NCI-H1436 treated with DMSO at 0.1 percent for 48 hours (cell line): ENCODE measurements at places on chromosomes 6 and 20.

- no peak for DNase-seq
These were observed 224.2 kb downstream of the ARHGAP18 start for GRCh38 chr6:129485746-129486145.

- no peak for DNase-seq
These were observed 205.8 kb downstream of the FNDC1 start for GRCh38 chr6:159375014-159375413.

DNA sequence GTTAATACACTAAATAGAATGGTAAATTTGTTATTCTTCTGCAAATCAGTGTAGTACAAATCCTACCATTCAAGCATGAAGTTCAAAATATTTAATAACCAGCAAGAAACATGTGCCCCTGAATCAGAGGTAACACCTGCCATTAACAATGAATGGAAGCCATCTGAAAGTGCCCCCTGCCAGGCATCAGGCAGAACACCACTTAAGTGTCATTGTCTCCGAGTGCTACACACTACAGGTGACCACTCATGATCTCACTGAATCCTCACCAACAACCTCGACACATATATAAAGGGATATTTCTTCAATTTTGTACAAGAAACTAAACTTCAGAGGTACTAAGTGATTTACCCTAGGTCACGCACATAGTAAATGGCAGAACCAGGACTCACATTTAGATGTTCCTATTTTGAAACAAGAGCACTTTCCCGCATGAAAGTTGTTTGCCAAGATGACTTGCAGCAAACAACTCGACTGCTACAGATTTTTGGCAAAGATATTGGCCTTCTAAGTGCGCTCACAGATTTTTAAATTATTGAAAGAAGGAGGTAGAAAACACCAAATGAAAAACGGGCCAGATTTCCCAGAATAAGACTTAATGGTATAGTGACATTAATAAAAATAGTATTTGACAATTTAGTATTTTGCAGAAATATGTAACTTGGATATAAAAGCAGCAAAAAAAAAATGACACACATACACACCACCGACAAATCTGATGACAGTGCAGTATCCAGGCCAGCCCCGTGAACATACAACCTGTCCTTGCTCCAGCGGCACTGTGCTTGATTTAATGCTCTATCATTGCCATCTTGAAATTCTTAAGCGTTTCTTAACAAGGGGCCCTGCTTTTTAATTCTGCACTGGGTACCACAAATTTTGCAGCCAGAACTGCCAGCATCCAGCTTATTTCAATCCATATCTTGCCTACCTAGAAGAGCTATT, 274.5 kb downstream of the ALDH8A1 start:
- peak; percentile 17 for DNase-seq

DNA sequence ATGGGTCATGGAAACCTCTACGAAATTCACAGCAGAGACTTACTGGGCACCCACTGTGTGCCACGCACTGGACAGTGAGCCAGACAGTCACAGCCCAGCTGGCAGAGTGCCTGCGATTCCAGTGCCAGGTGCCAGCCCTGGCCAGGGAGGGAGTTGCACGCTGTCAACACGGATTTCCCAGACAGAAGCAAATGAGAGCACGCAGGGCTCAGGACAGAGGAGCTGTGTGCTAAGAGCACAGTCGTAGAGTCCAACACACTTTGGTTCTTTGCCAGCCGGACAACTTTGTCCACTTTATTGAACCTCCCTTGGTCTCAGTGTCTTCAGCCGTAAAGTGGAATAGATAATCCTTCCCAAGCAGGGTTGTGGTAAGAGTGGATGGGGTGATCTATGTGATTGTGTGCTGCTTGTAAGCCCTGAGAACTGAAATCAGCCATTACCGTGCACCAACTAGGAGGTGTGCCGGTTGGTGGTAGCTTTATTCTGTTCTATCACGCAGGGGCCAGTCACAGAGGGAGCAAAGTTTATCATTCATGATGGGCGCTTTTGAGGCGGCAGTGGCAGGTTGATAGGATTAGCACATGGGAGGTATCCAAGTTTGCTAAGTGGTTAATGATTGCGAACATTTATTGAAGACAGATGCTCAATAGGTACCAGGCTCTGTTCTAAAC, 40.6 kb downstream of the SIRPA start:
- no peak for DNase-seq

DNA sequence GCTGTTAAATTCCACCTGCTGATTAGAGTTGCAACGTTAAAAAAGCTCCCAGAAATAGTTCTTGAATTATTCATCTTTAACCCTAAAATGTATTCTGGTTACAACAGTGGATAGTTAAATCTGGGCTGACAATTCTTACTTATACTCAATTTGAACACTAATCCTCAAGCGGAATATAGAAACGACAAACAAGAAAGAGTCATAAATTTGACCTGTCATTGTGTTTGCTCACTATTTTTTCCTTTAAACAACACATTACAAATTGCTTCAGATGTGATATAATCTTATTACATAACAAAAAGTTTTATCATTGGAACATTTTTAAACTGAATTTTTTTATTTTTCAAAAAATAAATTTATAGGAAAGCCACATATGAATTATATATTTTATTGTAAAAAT, 104.5 kb upstream of the RNF217 start:
- no peak for DNase-seq

DNA sequence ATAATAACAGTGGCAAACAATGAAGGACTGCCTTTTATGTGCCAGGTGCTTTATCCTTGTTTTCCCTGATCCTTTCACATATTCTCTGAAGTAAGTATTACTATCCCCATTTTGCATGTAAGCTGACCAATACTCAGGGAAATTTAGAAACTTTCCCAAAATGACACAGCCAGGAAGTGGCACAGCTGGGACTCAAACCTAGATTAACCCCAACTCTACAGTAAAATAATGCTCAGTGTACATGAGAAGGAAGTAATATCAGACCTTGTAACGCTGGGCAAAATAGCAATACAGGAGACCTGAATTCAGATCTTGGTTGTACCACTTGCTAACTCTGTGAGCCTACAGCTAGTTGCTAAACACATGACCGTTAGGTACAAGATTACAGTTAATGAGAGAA, 26.8 kb upstream of the NRSN1 start:
- DNase-seq: no peak

- DNase-seq: no peak
These were observed 18.6 kb upstream of the SLCO4A1 start for GRCh38 chr20:62623488-62624324.

DNA sequence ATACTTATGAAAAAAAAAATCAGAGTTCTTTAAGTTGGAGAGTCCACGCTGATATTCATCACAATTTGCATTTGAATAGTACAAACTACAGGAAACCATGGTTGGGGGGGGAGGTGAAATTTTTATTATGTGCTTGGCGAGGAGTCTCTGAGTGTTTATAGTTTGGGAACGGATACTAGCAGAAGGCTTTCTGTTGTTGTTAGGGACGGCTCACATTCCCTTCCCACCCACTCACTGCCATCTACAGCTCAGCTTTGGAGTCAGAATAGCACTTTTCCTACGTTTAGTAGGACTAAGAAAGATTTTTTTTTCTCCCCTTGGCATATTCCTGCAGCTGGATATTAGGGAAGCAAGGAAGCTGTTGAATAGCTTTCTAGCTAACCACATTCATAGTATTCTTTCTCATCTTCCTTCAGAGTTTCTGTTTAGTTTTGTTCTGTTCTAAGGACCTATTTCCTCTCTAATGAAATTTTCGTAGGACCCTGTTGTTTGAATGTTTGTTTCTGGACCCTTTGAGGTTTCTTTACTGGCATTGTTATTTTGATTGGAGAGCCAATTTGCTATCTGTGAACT, 235.1 kb upstream of the ZNF217 start:
- DNase-seq: no peak

GRCh38 chr20:61801065-61801360, 264.7 kb downstream of the TAF4 start:
- DNase-seq: no peak

GRCh38 chr6:108473197-108473596, 87.5 kb upstream of the FOXO3 start:
- DNase-seq: no peak

- DNase-seq: no peak
These were observed 9.4 kb downstream of the MDGA1 start for GRCh38 chr6:37688078-37688850.

DNA sequence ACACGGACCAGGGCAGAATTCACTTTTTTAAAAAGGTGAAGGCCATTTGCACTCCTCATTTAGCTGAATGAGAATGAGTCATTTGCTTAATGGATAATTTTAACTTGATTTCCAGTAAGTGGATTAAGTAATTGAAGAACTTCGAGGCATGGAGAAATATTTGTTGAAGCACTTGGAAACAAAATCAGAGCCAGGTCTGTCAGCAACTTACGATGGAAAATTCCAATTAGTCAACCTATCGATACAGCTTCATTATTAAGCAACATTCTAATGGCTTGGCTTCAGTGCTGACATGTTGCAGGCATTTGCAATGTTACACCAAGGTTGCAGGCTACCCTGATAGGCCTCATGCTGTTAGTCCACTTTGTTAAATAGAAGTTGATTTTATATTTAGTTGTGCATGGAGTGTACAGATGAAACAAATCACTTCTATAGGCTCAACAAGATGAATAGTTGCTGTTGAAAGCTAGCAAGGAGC, 423.5 kb upstream of the SLC35B3 start:
- DNase-seq: no peak

- DNase-seq: no peak
These were observed 1.3 kb downstream of the PTK7 start for GRCh38 chr6:43077333-43077809.

GRCh38 chr6:27260369-27260768, 12.9 kb downstream of the PRSS16 start:
- DNase-seq: no peak

DNA sequence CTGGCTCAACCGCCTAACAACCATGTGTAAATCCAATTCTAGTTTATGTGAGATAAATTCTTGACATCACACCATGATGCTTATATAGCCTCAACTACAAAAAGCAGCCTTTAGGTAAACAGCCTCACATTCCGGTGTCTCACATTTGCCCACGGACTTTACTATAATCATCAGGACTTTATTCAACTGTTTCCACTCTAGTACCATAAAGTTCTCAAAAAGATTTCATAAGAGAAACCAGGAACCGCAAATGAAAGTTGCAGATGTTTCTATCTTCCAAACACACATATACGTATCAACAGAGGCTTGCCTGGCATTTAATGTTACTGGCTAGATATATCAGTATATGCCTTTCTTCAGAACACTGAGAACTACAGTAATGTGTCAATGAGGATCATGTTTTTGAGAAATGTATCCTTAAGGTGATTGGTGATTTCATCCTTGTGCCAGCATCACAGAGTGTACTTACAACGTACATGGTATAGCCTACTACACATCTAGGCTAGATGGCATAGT, 80.0 kb downstream of the EPB41L2 start:
- DNase-seq: no peak

DNA sequence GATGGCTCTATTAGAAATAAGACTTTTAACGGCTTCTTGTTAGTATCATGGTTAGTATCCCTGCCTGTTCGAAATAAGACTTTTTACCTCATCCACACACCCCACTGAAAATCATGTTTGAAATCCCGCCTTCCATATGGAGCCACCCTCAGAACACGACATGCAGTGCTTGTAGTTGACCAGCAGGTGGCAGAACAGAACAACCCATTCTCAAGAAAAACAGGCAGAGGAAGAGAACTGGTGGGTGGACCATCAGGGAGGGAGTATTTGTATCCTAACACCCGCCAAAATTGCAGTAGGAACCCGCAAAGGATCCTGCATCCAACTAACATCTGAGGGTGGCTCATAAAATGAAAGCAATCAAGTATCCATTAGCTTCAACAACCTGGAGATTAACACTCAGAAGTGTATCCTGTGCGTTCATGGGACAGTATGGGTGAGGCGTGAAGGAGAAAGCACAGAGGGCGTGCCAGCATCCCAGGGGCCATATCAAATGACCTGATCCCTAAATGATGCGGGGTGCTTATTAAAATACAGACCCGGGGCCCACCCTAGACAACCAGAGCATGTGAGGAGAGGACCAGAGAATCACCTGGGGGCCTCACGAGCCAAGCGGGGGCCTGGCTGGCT, 89.6 kb upstream of the NHSL1 start:
- no peak for DNase-seq

DNA sequence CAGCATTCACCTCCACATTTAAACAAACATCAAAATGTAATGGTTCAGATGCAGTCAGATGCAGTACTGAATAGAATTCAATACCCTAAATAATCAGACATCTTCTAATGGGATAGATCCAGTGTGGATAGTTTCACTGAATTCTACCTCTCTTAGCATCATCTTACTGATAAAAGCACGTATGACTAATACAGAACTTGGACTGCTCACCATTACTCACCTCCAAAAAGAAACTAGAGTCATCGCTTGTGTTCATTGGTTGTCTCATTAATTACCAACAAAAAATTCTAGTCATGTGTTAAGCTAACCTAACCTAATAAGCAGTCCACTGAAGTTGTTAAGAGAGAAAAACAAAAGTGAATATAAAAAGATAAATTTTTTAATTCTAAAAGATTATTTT, 165.9 kb upstream of the IRAK1BP1 start:
- DNase-seq: no peak
